ENCODE measurements at places on chromosomes 5 and 9. TPM values are rescaled to one million over a fixed set of nuclear protein-coding genes. Genes with fewer than 3 reads are reported as not detected.

DNA sequence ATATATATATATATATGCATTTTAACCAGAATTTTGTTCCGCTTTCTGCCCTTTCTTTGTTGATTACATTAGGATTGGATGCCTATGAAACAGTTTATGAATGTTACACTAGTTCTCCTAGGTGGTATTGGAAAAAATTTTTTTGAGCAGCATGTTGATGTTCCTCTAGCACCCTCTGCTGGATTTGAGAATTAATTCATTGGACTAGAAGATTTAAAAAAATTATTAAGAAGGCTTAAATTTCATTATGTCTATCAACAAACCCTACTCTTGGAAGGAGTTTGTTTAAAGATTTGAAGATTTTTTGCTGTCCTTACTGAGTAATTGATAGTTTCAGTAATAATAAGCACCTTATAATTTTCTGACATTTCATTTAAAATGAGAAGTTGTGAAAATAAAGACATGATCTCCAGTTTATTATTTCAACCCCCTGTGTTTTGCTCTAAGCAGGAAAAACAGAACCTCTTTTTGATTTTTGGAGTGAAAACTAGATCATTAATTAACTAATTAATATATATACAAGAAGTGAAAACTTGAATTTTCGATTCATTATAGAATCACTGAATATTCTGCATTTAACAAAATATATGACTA, 89.6 kb downstream of the CCDC171 start:
- no peak for DNase-seq

Gene SLC36A3
- not detected for total RNA-seq

- DNase-seq = no peak
Observed at GRCh38 chr9:30505311-30505710, 1879.1 kb upstream of the ACO1 start.

Gene ROPN1L
- 2.4 TPM for total RNA-seq

Gene IFNA2
- not detected for total RNA-seq

DNA sequence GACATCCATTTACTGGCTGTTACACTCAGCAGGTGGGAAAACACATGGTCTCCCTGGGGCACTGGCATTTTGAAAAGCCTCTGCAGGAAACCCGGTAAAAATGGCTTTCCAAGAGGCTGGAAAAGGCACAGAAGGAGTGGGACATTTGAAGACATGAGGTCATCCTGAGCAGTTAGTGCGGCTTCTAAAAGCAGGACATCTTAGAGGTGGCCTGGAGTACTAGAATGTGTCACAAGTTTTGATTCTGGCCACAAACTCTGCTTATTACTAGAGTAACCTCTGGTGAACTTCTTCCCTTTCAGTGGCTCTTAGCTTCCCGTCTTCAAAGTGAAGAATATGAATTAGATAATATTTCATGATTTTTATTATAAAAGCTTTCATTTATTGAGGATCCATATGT, 423.0 kb upstream of the BRINP1 start:
- DNase-seq = no peak

GRCh38 chr9:16136451-16136850, 583.6 kb downstream of the CCDC171 start:
- DNase-seq = no peak

DNA sequence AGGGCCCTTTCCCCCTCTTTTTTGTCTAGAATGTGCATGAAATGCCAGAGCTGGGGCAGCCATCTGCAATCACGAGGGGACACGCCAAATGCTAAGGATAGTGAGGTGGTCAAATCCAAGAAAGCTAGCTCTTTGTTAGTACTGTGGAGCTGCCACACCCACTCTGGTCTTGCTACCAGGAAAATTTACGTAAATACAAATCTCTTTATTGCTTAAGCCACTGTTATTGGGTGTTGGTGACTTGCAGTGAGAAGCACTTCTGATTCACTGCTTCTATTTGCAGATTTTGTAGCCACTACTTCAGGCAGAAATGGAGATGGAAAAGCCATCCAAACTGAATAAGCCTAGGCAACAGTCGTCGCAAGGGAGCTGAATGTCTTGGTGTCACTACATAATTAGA, 25.6 kb upstream of the SUSD1 start:
- DNase-seq = no peak

Gene FAM174A
- total RNA-seq = 5.8 TPM

DNA sequence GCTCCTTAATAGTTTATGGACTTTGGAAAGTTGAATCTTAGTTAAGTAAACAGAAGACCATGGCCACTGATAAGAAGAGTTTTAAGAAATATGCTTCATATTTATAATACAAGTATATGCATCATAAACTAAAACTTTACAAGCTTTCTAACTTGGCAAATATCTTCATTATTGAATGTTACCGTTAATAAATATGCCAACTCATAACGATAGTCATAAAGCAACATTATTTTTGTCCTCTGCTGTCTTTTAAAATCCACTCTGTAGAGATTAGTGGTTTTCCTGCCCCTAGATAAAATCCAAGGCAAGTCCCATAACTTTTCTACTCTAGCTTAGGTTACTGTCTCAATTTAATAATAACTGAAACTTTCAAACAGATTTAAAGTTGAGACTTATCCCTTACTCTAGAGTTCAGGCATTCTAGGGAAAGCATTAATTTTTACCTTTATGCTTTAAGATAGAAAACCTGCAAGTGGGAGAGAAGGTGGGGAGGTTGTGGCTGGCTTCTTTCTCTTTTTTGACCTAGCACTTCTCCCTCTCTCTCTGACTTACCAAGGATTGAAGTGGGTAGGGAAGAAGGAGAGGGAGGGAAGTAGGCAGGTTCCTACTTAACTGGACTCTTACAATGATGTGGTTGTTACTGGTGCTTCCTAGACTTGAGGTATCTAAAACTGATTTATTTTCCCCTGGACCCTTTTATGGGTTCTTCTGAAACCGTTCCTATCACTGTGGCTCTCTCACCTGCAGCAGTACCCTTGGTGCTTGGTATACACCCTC, 29.6 kb downstream of the RNF145 start:
- DNase-seq = no peak

GRCh38 chr5:116573702-116574366, 789 bp downstream of the SEMA6A start:
- DNase-seq = no peak

DNA sequence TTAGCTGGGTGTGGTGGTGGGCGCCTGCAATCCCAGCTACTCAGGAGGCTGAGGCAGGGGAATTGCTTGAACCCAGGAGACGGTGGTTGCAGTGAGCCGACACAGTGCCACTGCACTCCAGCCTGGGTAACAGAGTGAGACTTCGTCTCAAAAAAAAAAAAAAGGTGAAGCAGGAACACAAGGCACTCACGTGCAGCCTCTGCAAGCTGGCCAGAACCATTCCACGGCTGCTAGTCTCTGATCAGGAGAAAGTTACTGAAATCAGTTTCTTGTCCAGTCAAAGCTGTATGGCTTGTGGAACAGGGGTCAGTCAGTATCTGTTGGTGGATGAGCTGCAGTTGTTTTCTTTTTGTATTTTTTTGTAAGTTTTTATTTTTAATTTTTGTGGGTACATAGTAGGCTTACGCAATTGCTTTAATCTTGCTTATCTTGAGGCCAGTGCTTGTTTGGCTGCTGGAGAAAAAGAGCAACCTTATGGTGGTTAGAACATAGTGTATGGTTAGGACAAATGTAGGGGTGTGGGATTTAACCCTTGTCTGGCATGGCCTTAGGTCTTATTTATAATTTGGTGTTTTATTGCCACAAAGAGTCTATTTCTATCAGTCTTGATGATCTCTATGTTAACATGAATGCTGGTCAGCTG, 32.7 kb upstream of the GTF2H2C start:
- DNase-seq = no peak

- DNase-seq = no peak
Observed at GRCh38 chr5:111434800-111435199, 77.5 kb downstream of the STARD4 start.

- no peak for DNase-seq
Observed at GRCh38 chr9:126084008-126084407, 242.6 kb upstream of the MVB12B start.

DNA sequence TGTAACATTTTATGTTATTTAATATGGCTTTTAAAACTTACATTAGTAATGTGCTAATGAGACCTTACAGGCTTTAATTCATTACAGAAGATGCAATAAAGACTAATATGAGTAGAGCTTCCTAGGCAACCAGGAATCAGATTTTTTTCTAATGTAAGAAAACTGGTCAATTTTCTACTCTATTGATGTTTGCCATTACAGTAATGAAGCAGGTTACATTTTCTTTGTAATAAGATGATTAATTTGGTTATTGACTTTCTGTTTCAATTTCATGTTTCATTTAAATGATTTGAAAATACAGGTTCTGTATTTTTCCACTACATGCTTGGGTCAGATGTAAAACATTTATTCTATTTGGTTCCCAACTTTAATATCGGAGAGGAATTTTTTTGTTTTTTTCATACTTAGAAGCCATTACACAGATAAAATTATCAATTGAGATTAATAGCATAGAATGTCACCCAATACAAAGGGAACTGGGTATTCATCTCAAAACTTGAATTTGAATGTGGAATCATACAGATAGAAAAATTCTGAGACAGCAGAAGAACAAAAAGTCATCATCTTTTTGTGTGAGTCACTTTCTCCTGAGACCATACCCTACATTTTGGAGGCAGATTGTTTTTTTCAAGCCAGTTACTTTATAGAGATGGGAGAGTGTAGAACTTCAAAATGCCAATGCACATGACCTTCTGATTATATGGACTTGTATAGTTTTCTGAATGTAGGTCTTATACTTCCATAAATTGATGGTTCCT, 133.6 kb upstream of the HMHB1 start:
- DNase-seq = no peak

GRCh38 chr5:123814801-123815470, 303.0 kb downstream of the CSNK1G3 start:
- DNase-seq = no peak

DNA sequence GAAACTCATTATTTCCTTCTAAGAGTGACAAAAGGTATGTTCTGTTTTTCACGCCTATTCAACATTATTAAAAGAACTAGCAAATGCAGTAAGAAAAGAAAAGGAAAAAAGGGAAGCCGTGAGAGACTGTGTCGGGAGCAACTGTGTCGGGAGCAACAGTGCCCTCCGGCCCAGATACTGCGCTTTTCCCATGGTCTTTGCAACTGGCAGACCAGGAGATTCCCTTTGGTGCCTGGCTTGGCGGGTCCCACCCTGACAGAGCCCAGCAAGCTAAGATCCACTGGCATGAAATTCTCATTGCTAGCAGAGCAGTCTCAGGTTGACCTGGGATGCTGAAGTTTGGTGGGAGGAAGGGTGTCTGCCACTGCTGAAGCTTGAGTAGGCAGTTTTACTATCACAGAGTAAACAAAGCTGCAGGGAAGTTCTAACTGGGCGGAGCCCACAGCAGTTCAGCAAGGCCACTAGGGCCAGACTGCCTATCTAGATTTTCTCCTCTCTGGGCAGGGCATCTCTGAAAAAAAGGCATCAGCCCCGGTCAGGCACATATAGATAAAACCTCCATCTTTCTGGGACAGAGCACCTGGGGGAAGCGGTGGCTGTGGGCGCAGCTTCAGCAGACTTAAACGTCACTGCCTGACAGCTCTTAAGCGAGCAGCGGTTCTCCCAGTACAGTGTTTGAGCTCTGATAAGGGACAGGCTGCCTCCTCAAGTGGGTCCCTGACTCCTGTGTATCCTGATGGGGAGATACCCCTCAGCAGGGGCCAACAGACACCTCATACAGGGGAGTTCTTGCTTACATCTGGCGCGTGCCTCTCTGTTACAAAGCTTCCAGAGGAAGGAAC, 1237.4 kb upstream of the CDH18 start:
- DNase-seq = no peak

Gene FOXB2
- not detected for total RNA-seq

DNA sequence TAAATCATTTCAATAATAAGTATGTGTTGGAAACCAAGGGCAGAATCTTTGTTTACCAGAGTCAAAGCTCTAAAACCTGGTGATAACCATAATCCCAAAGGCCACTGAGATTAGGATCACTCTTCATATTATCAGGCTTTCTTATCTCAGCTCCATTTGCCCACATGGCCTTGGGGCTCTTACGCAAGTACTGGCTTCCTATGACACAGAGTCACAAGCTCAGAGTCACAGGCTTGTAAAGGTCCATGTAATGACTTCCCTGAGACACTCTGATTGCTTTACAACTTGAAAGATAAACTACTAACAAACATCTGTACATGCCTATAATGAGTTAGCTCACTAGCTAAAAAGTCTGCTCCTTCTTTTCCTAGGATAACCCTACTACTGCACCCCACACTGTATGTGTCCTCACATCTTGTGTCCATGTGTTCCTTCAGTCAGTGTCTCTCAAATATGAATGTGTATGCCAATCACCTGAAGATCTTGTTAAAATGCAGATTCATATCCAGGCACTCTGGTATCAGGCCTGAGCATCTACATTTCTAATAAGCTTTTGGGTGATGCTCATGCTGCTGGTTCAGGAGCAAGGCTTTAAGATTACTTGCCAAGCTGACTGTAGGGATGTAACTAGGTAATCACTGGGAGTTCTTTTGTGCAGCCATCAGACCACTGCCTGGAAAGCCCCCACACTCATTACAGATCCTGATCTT, 28.4 kb downstream of the SEMA6A start:
- no peak for DNase-seq

Gene SLC6A3
- 0.07 TPM for total RNA-seq

Gene PRUNE2
- 1.3 TPM for total RNA-seq

DNA sequence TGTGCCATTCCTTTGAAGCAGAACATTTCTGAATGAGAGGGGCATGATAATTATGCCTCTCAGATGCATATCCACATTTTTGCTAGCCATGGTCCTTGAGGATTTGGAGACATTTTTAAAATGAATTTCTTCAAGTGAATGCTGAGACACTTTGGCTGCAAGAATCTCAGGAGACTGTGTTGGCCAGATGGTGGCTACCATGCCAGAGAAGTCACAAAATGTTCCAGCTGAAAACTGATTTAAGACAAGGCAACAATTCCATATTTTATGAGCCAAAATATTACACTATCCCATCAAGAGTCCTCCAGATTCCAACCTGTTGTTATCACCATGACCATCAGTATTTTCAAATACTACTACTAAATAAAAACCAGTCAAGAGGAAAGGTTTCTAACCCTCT, 859.5 kb upstream of the DMAC1 start:
- DNase-seq = no peak

Gene PCDHA4
- total RNA-seq = not detected

GRCh38 chr9:13181652-13182051, 97.8 kb downstream of the MPDZ start:
- no peak for DNase-seq

DNA sequence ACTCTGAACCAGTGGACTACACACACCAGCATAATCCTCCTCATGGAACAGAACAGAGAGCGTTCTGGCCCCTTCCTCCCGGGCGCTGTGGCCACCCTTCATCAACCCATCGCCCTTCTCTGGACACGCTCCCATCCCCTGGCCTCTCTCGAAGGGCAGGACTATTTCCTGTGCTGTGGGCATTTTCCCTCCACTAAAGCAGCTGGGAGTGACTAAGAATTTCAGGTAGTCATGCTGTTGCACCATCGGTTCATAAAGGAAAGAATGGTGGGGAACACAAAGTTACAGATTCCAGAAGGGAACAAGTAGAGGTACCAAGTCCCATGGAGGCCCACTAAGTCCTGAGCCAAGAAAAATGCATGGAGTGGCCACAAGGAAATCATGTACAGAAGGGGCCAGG, 68.6 kb downstream of the EPB41L4B start:
- no peak for DNase-seq

GRCh38 chr5:151051931-151052608, 28.8 kb downstream of the TNIP1 start:
- DNase-seq = no peak

Gene B4GALT1
- 35.2 TPM for total RNA-seq

Measured in activated CD8-positive, alpha-beta memory T cell treated with anti-CD3 and anti-CD28 coated beads, Interleukin-2, amount 10 ng/mL, durations not matched to agents 7 days and 5 days (primary cell).